ENCODE measurements at places on chromosomes 1 and 21.
A peak's percentile ranks its signal among the peaks of the same experiment; 100 is the strongest.

- peak; percentile 21 for DNase-seq
These were observed 3.0 kb downstream of the TCHH start for GRCh38 chr1:152112101-152112884.

DNA sequence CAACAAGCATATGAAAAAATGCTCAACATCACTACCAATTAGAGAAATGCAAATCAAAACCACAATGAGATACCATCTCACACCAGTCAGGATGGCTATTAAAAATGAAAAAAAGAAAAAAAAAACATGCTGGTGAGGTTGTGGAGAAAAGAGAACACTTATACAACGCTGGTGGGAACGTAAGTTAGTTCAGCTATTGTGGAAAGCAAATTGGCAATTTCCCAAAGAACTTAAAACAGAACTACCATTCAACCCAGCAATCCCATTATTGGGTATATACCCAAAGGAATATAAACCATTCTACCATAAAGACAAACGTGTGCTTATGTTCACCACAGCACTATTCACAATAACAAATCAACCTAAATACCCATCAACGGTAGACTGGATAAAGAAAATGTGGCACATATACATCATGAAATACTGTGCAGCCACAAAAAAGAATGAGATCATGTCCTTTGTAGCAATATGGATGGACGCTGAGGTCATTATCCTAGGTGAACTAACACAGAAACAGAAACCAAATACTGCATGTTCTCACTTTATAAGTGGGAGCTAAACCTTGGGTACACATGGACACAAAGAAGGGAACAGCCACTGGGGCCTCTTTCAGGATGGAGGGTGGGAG is 49.5 kb downstream of the LYST start:
- no peak for DNase-seq

DNA sequence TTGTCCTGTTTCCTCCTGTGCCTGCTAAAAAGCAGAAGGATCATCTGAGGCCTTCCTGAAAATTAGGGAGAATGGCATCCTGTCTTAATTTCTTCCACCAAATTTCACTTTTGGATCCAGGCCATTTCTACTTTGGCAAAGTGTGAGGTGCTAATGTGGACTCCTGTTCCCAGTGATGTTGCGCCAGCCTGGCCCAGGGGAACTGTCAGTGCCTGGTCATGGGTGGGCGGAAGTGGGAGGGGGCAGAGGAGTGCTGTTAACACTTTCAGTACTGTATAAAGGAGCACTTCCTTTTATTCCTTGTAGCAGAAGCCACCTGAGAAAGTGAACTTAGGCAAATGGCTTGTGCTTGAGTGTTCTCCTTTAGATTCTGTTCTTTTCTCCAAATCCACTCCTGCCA is 19.9 kb downstream of the ELAPOR1 start:
- no peak for DNase-seq

DNA sequence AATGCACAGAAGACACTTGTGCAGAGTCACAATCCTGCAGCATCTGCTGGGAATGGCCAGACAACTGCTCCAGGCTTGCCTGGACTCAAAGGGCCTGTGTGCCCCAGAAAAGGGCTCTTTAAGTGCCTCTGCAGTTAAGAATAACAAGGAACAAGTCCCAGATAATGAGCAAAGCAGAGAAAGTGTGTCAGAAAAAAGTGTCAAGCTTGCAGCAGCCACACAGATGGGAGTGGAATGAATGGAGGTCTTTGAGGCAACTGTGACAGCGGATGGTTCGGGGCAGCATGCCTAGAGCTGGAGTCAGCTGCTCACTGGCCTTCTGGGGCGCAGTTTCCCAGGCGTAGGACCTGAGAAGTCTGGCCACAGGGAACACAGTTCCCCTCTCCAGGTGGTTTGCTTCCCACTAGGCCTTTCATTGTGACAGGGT is 5.1 kb downstream of the PARP1 start:
- DNase-seq, result no peak

DNA sequence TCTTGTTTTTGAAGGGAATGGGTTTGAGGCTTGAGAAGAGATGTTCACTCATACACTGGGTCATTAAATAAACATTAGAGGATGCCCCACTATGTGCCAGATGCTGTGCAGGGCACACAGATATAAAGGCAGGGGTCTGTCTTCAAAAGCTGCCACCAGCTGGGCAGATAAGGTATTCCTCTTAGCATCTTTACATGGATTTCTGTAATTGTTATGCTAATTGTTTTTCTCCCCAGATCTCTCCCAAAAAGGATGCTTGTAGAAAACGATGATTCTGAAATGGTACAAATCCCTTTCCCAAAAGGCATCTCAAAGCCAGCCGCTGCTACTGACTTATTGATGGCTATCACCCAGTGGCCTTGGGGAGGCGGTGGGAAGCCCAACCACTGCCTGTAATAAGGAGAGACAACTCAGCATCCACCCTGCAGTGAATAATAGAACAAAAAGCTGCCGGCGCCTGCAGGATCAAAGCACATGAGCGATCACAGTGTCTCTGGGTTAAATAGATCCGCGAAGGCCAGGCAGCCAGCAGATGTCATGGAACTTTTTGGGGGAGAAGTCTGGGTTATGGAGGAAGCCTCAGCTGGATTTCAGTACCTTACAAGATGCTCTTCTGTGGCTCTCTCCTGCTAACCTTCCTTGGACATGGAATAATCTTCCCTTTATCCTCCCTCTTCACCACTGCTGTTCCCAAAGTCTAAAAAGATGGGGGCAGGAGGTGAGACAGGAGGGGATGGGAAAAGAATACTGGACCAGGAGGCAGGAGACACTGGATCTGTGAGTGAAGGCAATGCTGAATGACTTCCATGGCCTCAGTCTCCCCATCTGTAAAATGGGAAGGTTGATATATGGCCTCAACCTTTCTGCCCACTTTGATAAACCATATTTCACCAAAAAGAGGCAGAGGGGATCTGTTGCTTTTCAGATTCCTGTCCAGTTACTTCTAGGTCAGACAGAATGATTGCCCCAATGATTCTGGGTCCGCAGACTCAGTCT is 54.8 kb upstream of the CD34 start:
- DNase-seq, result no peak

GRCh38 chr1:32903991-32904785 is 3.0 kb upstream of the TMEM54 start:
- DNase-seq, result no peak

DNA sequence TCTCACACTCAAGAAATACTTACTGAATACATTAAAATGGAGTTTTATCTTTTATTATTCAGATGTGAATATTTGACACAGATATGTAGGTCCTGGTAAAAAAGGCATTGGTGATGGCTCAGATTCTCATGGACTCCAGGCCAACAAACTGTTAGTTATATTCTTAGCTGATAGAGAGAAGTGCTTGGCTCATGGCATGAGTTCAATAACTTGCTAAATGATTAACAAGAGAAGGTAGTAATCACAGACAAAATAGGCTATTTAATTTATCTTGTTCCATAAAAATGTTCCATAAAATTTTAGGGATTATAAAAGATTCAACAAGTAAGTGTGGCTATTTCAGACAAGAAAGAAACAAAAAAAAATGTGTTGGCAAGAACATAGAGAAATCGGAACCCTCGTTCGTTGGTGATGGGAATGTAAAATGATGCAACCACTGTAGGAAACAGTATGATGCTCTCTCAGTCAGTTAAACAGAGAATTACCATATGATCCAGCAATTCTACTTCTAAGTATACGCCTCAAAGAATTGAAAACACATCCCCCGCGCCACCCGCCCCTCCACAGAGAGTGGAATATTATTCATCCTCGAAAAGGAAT is 737.8 kb upstream of the ADAMTS5 start:
- no peak for DNase-seq

DNA sequence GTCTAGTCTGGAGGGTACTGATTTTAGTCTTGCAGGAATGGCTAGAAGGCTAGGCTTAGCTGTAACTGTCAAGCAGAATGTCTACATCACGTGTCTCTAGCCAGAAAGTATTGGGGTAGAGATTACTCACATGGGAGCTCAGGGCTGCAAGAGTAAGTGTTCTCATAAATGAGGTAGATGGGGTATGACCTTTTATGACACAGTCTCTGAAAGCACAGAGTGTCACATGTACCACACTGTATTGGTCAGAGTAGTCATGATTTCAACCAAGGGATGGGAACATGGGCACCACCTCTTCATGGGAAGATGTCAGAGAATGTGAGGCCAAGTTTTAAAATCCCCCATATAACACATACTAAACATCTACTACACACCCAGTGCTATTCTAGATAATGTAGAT is 2.9 kb downstream of the FYB2 start:
- no peak for DNase-seq

GRCh38 chr1:22949822-22950331 is 22.8 kb downstream of the LACTBL1 start:
- no peak for DNase-seq
